ENCODE measurements at places on chromosomes 5 and 9.

DNA sequence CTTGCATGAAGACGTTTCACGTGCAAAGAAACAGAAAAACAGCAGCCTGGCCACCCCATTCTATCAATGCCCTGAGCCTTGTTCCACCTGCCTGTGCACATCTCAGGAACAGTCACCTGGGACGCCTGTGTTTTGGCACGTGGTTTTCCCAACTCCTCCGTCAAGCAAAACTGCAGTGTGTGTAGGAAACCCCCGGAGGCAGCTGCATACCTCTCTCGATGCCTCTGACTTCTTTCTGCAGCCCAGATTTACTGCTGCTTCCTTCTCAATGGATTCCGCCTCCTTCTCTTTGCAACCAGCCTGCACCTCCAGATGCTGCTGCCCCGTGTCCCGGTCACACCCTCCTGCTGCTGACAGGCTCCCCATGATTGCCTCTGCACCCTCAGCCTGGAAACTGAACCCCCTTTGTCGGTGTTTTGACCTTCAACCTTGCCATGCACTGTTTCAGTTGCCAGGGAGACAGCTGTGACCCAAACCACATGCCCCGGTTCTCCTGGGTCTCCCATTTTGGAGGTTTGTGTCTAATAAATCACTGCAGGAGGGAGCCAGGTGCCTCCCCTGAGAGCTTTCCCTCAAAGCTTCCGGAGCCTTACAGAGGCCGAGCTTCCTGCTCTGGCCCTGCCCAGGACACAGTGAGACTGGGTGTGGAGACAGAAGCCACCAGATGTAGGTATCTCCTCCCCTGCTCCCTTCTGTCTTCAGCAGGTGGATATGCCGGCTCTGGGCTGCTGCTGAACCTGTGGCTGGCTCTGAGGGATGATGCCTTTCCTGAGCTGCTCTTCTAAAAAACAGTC lies 395.5 kb upstream of the IRX1 start:
- no peak for DNase-seq

GRCh38 chr5:120396186-120396585 lies 67.9 kb upstream of the PRR16 start:
- DNase-seq: no peak

DNA sequence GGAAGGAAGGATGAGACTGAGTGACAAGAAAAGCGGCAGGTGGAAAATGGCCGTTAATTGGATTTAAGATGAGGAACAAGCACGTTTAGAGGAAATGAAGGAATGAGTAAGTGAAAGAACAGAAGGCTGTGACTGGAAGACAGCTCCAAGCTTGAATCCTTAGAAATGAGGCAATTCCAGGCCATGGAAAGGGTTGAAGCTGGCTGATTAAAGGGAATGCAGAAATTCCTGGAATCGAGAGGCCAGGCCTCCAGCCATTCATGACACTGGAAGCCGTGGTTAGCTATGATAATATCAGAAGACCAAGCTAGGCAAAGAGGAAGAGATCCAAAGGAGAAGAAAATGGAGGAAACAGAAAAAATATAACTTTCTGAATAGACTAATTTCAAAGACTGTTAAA lies 84.2 kb downstream of the ARL15 start:
- no peak for DNase-seq

GRCh38 chr5:14299666-14300065 lies 156.5 kb downstream of the TRIO start:
- DNase-seq: no peak

DNA sequence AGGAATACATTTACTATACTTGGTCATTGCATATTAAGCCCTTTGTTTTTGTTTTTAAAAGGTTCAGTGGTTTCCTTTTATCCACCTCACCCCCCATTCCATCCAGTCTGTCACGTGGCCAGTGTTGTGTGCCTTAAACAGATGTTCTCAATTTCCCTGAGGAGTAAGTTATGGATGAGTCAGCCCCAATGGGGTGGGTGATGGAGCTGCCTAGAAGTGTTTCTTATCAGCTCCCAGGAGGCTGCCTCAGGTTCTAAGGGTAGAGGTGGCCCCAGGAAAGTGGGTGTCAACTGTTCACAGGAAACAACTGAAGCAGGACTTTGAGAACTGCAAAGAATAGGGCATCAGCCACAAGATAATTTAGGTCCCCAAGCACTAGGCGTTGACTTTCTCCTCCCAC lies 41.1 kb downstream of the ACTBL2 start:
- no peak for DNase-seq

- DNase-seq: no peak
Measured at GRCh38 chr5:33273985-33274384, 166.8 kb upstream of the TARS1 start.

DNA sequence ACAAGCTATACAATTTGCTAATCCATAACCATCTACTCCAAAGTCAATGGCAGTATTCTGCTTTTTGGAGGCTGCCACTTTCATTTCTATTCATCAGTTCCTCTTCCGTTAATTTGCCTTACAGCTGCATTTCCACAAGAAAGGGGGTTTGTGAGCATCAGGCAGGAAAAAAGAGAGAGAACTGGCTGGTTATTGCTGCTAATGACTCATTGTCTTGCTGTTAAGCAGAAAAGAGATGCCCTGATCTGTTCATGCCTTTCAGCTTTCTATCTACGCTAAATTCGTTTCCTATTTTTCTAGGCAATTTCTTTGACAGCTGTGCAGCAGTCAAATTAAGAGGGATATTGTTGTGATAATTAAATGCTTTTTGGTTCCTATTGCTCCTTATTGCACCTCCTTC lies 65.9 kb upstream of the GNAQ start:
- DNase-seq: peak; percentile 86

- DNase-seq: no peak
Measured at GRCh38 chr9:111630182-111630963, 761 bp upstream of the DNAJC25 start.

- no peak for DNase-seq
Measured at GRCh38 chr5:173310861-173311785, 17.1 kb downstream of the STC2 start.

GRCh38 chr5:176578391-176578808 lies 29.3 kb downstream of the CDHR2 start:
- DNase-seq: no peak

DNA sequence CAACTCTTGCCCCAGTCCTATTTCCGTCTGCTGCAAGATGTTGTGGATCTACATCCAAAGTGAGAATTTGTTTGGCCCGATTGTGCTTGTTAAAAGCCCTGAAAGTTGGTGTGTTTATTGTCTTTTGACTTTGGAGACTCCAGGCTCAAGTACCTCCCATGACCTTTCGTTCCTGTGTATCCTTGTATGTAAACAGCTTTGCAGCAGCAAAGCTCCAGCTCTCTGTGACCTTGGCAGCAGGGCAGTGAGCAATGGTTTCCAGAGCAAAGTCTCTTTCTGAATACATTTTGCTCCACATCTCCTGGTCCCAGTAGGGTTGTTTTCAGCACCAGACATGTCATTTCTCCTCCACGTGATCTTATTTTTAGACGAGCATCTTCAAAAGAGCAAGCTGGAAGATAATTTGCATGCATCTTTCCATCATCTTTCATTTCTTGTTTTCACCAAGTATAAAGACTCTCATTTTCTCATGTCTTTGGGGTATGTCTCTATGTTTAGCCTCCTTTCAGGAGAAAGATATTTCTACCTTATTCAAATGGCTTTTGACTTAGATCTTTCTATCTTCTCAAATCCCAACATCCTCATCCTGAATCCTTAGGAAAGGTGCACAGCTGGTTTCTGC lies 68.1 kb upstream of the ERCC6L2 start:
- DNase-seq: no peak

DNA sequence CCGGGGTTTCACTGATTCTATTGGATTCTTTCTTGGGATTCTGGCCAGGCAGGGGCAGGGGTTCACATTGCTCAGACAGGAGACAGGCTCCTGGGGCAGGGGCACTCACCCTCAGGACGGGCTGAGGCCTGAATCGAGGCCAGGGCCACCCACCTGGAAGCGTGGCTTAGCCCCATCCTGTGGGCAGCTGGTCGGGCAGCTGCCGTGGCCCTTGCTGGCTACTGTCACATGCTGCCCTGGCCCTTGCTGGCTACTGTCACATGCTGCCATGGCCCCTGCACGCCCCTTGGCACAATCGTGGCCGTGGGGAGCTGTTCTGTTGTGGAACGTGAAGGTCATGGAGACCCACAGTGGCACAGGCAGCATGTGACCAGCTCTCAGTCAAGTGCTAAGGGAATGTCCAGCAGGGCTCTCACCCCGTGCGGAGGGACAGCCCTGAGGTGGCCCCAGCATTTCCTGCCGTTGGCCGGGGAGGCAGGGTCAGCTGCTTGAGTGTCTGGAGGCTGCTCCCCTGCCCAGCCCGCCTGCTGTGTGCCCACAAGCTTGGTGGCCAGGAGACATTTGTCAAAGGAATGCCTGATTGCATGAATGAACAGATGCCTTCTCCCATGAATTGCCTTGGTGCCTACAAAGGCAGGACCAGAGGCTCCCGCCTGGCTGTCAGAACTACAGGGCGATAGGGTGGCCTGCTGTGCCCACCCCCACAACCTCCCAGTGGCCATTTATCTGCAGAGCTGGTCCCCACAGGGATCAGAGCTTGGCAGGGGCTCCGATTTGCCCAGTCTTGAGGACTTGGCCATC lies 16.9 kb upstream of the TMEM250 start:
- no peak for DNase-seq

DNA sequence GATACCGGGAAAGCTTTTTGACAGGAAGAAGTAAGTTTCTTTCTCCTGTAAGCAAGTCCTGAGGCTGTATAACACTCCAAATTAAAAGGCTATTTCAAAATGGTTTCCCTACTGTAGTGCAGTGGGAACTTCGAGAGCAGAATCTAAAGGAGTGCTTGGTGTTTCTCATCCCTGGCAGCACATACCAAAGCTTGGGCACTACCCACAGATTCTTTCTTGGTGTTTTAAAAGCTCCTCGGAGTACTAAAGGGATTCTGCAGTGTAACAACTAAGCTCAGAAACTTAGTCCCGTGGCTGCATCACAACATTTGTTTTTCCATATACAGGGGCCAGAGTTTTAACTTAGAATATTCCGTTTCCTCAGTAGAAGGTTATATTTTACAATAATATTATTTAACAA lies 5.6 kb upstream of the APC start:
- DNase-seq: no peak

DNA sequence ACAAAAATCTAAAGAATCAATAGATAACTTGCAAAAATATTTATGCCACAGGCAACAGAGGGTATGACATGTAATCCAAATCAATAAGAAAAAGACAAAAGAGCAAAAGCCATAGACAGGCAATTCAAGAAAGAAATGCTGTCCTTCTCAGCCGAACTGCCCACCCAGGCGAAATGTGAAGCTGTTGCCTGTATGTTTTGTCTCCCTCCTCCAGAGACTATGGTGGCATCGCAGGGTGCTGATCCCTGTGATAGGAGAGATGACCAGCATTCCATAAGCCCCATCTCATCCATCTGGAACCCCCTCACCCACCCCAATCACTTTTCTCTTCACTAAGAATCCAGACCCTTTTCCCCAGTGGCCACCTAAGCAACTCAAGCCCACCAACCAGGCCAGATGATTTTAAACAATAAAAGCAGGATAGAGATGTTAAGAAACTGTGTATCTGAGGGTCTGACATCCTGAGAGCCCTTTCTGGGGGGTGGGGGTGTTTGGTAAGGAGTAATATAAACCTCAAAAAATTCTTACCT lies 5.3 kb upstream of the ACSL6 start:
- DNase-seq: no peak

- DNase-seq: no peak
Measured at GRCh38 chr9:29100762-29101161, 1527.5 kb upstream of the C9orf72 start.

- DNase-seq: no peak
Measured at GRCh38 chr5:13919087-13919486, 25.4 kb downstream of the DNAH5 start.

GRCh38 chr5:116035123-116035522 lies 2.9 kb downstream of the ARL14EPL start:
- no peak for DNase-seq

- no peak for DNase-seq
Measured at GRCh38 chr9:89753472-89754055, 148.8 kb downstream of the GADD45G start.

DNA sequence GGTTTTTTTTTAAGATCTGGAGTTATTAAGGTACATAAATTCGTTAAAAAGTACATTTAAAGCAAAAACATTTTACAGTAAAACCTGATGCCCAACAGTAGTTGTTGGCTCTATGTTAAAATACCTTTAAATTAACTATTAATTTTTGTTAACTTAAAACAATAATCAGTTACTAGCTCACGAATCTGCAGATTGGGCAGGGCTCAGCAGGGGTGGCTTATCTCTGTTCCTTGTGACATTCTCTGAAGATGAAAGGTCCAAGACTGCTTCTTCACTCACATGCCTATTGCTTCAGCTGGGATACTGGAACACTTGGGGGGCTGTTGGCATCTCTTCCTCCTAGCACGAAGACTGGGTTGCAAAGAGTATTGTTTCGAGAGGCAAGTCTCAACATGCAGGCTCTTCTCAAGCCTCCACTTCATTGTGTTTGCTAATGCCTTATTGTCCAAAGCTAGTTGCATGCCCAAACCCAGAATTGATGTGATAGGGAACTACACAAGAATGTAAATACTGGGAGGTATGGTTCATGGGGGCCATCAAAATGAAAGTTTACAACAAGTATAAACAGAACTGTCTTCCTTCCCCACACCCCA lies 46.6 kb downstream of the MAP3K1 start:
- no peak for DNase-seq

- peak; percentile 19 for DNase-seq
Measured at GRCh38 chr9:93121316-93122241, 12.5 kb downstream of the NINJ1 start.

DNA sequence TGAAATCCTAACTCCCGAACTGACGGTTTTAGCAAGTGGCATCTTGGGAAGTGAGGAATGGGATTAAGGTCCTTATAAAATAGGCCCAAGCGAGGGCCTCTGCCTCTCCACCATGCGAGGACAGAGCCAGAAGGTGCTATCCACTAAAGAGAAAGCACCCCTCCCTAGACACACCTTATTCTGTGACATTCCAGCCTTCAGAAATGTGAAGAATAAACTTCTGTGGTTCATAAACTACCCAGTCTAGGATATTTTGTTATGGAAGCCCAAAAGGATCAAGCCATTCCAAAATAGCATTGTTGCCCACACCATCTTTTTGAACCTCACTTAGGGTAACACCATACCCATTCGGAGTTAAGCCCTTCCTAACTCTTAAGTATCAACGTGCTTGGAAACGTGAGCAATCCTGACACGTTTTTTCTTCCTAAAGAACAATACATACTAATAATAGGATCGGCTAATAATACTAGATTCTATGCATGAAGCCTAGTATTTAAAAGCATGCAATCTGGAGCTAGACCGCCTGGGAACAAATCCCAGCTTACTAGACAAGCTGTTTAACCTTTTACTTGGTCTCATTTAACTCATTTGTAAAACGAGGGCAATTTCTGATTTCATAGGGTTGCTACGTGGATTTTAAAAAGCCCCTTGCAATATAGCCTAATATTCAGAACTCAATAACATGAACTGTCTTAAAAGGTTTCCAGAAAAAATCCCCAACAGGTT lies 1.1 kb upstream of the SMC2 start:
- no peak for DNase-seq

GRCh38 chr9:70859694-70860093 lies 261.7 kb downstream of the TRPM3 start:
- no peak for DNase-seq

DNA sequence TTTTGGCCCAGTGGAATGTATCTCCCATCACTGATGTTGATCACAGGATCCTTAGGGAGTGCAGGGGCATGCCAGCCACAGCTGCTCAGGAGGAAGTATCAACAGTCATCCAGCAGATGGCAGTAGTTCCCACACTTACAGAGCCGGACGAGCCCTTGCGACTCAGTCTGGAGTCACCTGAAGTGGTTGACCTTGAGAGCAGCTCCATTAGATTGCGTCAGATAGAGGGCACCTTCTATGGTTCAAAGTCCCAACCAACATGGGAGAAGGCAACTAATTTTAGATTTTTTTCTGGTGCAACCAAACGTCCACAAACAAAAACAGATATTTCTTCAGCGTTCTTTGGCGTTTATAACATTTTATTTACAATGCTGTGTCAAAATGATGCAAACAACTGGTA lies 124.5 kb downstream of the EGFLAM start:
- peak; percentile 73 for DNase-seq

All from suppressor macrophage treated with lipopolysaccharide for 1 hour (primary cell).